ENCODE measurements at places on chromosomes 4 and X.

- no peak for DNase-seq
These were observed 175.3 kb upstream of the MID1 start for GRCh38 chrX:10795721-10796120.

DNA sequence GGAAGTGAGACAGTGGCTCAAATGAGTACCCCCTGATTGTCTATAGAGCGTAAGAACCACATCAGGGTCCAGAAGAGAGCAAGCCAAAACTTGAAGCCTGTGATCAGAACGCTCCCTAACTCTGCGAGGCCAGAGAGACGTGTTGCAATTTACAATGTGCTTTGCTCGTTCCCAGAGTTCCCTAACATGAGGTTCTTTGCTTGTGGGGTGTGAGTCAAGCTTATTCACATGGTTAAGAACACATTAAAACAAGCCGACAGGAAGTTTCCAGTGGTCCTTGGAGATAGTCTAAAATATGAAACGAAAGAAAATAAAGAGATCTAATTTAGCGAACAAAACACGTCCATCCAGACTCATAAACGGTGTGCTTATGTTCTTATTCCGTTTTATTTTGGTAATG, 702.3 kb downstream of the TRIML1 start:
- DNase-seq, result no peak

DNA sequence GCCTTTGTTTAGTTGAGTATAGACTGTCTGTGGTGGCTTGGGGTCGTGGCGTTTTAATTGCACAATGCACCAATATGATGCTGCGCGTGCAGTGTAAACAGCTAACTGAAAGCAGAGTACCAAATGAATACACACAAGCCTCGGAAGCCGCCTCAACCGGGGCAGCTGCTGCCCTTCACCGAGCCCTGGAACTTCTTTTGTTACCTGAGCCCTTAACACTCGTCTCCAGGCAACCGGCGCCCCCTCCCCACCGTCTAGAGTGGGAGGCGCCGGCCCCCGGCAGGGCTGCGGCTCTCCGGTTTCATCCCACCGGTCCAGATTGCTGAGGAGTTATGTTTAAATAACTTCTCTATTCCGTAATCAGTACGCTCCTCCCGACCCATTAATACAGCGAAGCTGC, 173.2 kb upstream of the TBL1X start:
- DNase-seq, result peak; percentile 78

DNA sequence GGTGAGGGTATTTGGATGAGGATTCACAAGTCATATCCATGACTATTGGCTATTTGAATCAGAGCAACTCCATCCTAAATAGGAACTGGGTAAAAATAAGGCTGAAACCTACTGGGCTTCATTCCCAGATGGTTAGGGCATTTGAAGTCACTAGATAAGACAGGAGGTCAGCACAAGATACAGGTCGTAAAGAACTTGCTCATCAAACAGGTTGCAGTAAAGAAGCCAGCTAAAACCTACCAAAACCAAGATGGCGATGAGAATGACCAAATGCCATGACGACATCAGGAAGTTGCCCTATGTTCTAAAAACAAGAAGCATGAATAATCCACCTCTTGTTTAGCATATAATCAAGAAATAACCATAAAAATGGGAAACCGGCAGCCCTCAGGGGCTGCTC, 224.9 kb downstream of the PACRGL start:
- DNase-seq, result no peak

DNA sequence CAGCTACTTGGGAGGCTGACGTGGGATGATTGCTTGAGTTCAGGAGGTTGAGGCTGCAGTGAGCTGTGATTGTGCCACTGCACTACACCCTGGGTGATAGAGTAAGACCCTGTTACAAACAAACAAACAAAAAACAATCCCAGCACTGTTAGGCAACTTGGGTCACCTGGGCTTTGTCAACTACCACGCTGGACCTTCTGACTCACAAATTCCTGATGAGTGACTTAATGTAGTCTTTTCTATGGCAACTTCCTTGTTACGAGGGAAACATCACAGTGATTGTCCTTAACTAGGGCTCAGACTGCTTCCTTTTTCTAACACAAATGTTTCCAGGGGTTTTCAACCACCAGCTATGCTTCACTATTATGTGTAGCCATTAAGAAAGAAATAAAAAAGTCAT, 128.8 kb upstream of the GPC4 start:
- no peak for DNase-seq

GRCh38 chr4:53589511-53589910, 1.8 kb downstream of the LNX1 start:
- no peak for DNase-seq

DNA sequence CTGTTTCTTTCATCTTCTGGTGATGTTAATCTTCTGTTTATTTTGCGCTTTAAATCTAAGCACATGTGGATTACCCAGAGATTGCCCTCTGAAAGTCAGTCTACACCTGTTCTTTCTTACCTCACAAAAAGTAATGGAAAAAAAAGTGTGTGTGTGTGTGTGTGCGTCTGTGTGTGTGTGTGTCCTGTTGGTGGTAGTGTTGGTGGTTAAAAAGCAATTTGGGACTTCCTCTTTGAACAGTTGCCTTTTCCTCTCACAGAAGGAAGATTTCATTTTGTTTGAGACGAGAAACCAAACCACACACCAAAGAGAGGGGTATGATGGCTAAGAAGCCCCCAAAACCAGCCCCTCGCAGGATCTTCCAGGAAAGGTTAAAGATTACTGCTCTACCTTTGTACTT, at the start of gene STAP1:
STAP1 (plus strand) TSS at position 235 of the 400 bp plus-strand sequence; CDS start at position 318, 83 bp downstream.
- DNase-seq, result no peak

- no peak for DNase-seq
These were observed 18.4 kb downstream of the NOP14 start for GRCh38 chr4:2944586-2945526.

- no peak for DNase-seq
These were observed 53.3 kb upstream of the PASD1 start for GRCh38 chrX:151510203-151510602.

- DNase-seq, result no peak
These were observed 69.4 kb downstream of the PABPC4L start for GRCh38 chr4:134132086-134132783.

DNA sequence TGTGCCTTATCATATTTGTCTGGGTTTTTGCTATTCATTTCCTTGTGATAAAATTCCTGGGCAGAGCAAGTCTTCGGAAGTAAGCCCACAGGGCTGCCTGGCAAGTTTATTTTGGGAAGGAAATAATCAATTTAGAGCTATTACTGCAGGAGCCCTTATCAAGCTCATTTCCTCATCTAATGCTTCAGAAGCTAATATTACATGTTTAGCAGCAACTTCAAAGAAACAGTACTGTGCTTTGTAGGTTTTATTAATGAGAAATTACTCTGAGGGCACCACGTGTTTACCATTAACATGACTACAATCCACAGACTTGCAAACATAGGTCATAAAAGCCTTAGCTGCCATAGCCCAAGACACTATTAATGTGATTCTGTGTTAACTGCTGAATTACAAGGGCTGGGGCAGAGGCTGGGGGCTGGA, 540.0 kb downstream of the SPRY1 start:
- DNase-seq, result no peak

GRCh38 chr4:182242787-182243186, 415 bp upstream of the TENM3 start:
- DNase-seq, result no peak

- no peak for DNase-seq
These were observed 58.5 kb upstream of the NUDT6 start for GRCh38 chr4:122980860-122981259.

DNA sequence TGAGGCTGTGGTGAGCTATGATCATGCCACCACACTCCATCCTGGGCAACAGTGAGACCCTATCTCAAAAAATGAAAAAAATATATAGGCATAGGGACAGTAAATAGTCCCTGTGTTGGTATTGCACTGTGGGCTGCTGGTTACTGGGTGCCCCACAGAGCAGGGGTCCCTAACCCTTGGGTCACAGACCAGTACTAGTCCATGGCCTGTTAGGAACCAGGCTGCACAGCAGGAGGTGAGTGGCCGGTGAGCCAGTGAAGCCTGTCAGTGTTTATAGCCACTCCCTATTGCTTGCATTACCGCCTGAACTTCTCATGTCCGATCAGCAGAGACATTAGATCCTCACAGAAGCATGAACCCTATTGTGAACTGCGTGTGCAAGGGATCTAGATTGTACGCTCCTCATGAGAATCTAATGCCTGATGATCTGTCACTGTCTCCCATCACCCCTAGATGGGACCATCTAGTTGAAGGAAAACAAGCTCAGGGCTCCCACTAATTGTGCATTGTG, 106.5 kb downstream of the TNIP2 start:
- no peak for DNase-seq

GRCh38 chrX:103554687-103555424, 30.5 kb upstream of the TCEAL4 start:
- DNase-seq, result peak; percentile 82

DNA sequence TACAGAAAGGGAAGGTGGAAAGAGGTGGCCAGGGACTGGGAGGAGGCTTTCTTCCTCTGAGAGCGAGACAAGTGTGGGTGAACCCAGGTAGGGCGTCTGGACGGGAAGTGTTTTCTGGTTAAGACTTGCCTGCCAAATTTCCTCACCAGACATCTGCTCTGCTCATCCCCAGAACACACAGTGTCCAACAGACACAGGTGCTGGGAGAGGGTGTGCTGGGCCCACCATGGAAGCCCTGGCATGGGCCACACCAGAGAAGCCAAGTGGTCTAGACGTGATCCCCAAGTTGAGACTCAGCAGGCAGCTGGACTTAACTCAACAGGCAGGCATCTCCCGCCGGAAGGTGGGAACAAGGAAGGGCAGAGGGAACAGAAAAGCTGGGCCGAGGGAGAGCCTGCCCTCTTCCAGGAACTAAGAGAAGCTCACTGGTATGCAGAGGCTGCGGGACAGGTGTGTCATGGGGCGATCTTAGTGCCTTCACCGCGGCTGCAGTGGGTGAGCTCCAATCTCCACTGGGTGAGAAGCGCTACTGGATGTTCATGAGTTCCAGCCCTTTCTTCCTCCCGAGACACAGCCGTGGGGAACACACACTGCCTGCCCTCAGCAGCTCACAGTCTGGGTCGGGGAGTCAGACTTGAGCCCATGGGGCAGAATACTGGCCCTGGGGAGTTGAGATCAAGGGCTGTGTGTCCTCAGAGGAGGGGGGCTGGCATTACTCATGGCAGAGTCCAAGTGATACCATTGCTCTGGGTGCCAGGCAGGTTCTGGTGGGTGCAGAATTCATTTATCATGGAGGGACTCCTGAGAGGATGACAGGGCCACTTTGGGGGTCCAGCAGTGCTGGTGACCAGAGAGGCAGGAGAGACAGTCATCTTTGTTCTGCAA, 110.2 kb downstream of the CPZ start:
- no peak for DNase-seq

DNA sequence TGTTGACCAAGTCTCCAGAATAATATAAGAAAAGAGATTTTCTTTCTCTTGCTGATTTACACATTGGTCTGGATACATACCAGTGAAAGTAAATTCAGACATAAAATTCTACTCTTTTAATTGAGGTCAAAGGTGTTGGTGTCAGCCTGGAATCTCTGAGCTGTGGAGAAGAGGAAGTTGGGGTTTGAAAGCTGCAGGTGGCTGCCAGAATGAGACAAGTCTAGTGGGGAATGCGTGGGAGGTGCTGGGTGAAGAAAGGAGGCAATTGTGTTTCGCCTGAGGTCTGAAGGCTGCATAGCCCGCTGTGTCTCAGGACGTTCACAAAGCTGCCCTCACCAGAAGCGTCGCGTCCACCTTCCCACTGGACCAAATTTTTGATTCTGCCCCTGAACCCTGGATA, 31.2 kb downstream of the PHEX start:
- peak; percentile 28 for DNase-seq

GRCh38 chrX:101078716-101079598, at the start of gene TMEM35A:
TMEM35A (plus strand) TSS chrX:101078879; CDS start chrX:101079003, 124 bp downstream.
- peak; percentile 27 for DNase-seq

GRCh38 chrX:24506082-24506481, 41.0 kb downstream of the PDK3 start:
- no peak for DNase-seq

- DNase-seq, result no peak
These were observed 114.4 kb downstream of the MSN start for GRCh38 chrX:65781845-65782244.

- DNase-seq, result no peak
These were observed 1.0 kb upstream of the C4orf54 start for GRCh38 chr4:99658666-99659065.

- DNase-seq, result peak; percentile 66
These were observed 17.6 kb upstream of the NAT8L start for GRCh38 chr4:2041239-2042130.

GRCh38 chr4:116925900-116926457, 159.4 kb downstream of the TRAM1L1 start:
- peak; percentile 53 for DNase-seq

GRCh38 chr4:169239221-169239905, 31.4 kb downstream of the SH3RF1 start:
- DNase-seq, result no peak

DNA sequence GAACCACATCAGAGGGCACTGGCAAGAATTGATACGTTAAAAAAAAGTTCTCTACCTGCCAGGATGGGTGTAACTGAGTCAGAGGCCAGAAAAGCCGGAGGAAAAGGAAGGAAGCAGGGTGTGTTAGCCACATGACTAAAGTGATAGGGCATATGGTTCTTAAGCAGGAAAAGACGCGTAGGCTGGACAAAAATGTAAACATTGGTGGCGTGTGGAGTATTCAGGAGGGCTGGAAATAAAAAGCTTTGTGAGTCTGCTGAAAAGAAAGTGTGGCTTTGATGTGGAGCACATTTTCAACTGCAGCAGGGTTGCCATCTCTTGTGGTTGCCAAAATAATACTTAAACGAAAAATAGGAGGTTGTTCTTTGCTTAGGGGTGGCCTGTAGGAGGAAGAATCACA, 186.5 kb upstream of the RPL34 start:
- no peak for DNase-seq

- peak; percentile 14 for DNase-seq
These were observed 74.6 kb downstream of the MXRA5 start for GRCh38 chrX:3271834-3272186.

- no peak for DNase-seq
These were observed 2.7 kb downstream of the GEMIN8 start for GRCh38 chrX:14027036-14027435.

DNA sequence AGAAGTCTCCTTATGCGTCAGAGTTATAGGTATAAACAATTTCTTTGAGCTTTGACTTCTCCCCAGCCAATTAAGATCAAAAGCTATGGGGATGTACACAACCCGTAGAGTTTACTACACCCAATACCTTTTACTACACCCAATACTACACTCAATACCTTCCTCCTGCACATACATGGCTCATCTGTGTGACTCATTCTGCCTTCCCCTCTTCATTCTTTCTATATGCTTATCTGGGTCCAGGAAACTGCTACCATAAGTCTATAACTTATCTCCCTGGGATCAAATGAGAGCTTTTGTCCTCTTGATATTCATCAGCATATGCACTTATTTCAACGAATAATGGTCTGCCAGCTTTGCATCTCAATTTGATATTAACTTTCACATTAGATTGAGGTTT, 28.2 kb downstream of the ANKRD50 start:
- no peak for DNase-seq

Data from left kidney (tissue), 8 donors.